ENCODE measurements at places on chromosomes 16 and 17.
A peak's percentile ranks its signal among the peaks of the same experiment; 100 is the strongest.

- no peak overlapping the region for H3K27ac ChIP-seq
- H3K27me3 ChIP-seq: no peaks in the 10 kb centered on the region
- H3K36me3 ChIP-seq: no peaks in the 10 kb centered on the region
- no peak for DNase-seq
- no peaks in the 10 kb centered on the region for H3K4me1 ChIP-seq
Measured at GRCh38 chr16:50253514-50253910, 12.8 kb upstream of the ADCY7 start.

DNA sequence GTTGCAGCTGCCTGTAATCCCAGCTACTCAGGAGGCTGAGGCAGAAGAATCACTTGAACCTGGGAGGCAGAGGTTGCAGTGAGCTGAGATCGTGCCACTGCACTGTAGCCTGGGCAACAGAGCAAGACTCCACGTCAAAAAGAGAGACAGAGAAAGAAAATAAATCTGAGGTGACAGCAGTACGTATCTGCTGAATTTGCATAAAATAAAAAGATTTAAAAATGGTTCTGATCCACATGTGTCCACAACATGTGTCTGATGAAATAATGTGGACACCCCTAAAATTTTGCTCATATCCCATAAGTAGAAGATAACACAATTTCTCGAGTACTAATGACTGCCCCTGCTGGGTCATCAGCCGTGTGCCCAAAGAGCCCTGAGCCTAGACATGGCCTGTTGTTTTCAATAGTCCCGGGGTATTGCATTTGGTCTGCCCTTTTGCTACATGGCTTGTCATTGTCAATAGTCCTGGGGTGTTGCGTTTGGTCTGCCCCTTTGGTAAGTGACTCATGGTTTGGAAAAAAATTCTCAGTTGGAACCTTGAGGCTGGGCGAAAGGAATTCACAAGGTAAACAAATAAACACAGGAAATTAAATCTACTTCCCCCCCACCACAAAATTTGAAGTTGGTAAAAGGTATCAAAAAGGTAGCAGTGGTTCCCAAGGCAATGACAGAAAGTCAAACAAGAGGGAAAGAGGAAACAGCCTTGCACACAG is 434.6 kb upstream of the MAF start:
- H3K4me1 ChIP-seq: peaks cover 45% of the 10 kb centered on the region
- no peaks in the 10 kb centered on the region for H3K27me3 ChIP-seq
- H3K4me3 ChIP-seq: no peak overlapping the region
- no peaks in the 10 kb centered on the region for H3K36me3 ChIP-seq

DNA sequence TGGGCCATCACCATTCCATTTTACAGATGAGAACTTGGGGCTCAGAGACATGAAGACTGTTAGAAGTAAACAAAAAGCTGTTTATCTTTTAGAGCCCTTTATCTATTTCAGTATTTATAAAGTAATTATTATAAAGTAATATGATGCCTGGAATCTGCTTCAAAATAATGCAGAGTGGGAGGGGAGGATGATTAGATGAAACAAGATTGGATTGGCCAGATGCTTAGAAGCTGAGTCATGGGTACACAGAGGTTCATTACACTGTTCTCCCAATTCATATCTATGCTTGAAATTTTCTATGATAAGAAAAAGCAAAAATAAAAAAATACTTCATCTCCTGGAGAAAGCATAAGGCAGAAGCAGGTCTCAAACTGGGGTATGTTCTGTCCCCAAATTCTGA is 29.4 kb downstream of the TOM1L2 start:
- no peak for DNase-seq
- H3K27me3 ChIP-seq: no peaks in the 10 kb centered on the region
- no peak overlapping the region for H3K4me3 ChIP-seq
- peaks cover 45% of the 10 kb centered on the region for H3K4me1 ChIP-seq

DNA sequence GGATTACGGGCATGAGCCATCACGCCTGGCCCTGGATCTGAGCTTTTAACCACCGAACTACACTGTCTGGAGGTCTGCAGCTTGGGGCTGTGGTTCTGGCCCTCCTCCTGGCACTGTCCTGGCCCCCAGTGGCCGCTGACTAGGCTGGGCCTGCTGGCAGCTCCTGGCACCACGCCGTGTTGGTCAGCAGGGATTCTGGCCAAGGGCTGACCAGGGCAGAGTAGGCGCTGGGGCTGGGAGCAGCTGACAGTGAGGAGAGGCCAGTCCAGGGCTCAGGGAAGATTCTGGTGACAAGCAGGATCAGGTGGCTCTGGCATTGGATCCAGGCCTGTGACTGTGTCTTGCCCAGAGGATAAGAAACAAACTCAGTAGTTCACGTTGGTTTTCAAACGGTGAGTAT is 14.6 kb downstream of the EEF2K start:
- H3K36me3 ChIP-seq: no peaks in the 10 kb centered on the region
- H3K27ac ChIP-seq: no peak overlapping the region
- H3K4me3 ChIP-seq: no peak overlapping the region
- peaks cover 47% of the 10 kb centered on the region for H3K4me1 ChIP-seq
- H3K27me3 ChIP-seq: no peaks in the 10 kb centered on the region

DNA sequence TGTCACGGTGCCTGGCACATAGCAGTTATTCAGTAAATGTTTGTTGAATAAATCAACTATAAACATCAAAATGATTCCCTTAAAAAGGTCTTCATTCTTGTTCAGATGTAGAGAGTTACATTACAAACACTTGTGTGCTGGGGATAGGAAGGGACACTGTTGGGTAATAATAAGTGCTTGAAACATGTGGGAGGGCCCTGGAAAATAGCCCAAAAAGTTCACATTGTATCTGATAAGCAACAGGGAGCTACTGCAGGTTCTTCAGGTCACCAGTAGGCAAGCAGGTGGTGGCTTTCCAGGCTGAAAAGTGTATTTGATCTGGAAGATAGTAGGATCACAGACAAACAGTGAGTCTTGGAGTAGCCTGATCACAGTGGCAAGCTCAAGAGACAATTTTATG is 19.0 kb upstream of the ZNF652 start:
- H3K27me3 ChIP-seq: no peaks in the 10 kb centered on the region
- no peak overlapping the region for H3K27ac ChIP-seq
- peaks cover 7% of the 10 kb centered on the region for H3K4me1 ChIP-seq
- DNase-seq: no peak
- no peak overlapping the region for H3K4me3 ChIP-seq

GRCh38 chr16:4694642-4695451 is 1.5 kb downstream of the NUDT16L1 start:
- peaks cover 24% of the 10 kb centered on the region for H3K4me1 ChIP-seq
- no peaks in the 10 kb centered on the region for H3K27me3 ChIP-seq
- peaks cover 23% of the 10 kb centered on the region for H3K36me3 ChIP-seq
- H3K4me3 ChIP-seq: peak overlapping the region; percentile 84
